ACHN (cell line): ENCODE measurements at places on chromosomes 13 and 19.

GRCh38 chr13:57056601-57057180 is 84.0 kb upstream of the PRR20A start:
- DNase-seq: no peak

GRCh38 chr13:95585867-95586266 is 33.3 kb downstream of the CLDN10 start:
- DNase-seq: no peak

GRCh38 chr13:47250146-47250545 is 353.3 kb upstream of the HTR2A start:
- DNase-seq: no peak

GRCh38 chr13:100530671-100531213 is 57.8 kb downstream of the GGACT start:
- no peak for DNase-seq

DNA sequence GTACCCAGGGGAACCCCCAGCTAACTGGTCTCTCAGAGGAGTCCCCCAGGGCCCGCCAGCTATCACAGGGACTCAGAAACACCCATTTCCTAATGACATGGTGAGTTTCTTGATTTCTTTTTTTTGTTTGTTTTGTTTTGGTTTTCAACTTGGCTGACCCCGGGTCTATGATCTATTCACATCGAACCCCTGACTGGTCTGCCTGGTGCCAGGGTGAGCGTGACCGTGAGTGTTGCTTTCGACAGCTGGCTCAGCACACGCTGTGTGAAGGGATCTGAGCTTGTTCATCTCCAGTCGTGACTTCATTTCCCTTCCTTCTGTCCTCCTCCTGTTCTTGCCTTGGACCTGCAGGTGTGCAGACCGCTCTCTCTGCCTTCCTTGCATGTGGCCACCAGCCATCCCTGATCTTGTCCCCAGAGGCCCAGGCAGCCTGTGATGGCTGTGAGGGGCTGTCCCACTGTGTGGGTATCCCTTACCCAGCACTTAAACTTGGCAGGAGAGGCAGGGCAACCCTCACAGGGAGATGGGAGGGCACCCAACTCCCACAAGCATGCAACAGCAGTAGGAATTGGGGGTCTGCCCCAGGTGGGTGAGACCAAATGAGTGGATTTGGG is 26.2 kb downstream of the TMEM161A start:
- DNase-seq: no peak

GRCh38 chr19:51372649-51373504 is at the start of gene NKG7:
Gene NKG7 (minus strand): TSS chr19:51372654. CDS start chr19:51372535, 119 bp downstream.
- no peak for DNase-seq

GRCh38 chr19:58557221-58558065 is 968 bp downstream of the UBE2M start:
- DNase-seq: no peak

GRCh38 chr19:57334191-57334590 is 13.9 kb downstream of the ZNF543 start:
- DNase-seq: no peak
